Melanocyte of skin (primary cell): ENCODE measurements at places on chromosomes 3 and 15. TPM values are rescaled to one million over a fixed set of nuclear protein-coding genes. Genes with fewer than 3 reads are reported as not detected.

GREM1 gene
- under 0.01 and 0.15 TPM in 2 replicates for total RNA-seq

KBTBD13 gene
- not detected in 2 replicates for total RNA-seq

CNTN4 gene
- total RNA-seq, result not detected in 2 replicates

DNAJA4 gene
- total RNA-seq, result 36.1 and 50.3 TPM in 2 replicates

NOX5 gene
- 0.15 TPM in 1 of 2 replicates, not detected in the other for total RNA-seq

CFAP92 gene
- total RNA-seq, result under 0.01 and 0.36 TPM in 2 replicates

IGF2BP2 gene
- 44.3 and 45.7 TPM in 2 replicates for total RNA-seq

CLDN16 gene
- total RNA-seq, result not detected in 2 replicates

ARIH1 gene
- 38.3 and 55.5 TPM in 2 replicates for total RNA-seq

REC114 gene
- not detected in 2 replicates for total RNA-seq

SPINT1 gene
- total RNA-seq, result 12.0 and 16.4 TPM in 2 replicates

RPP25 gene
- 31.8 and 67.3 TPM in 2 replicates for total RNA-seq

SNX22 gene
- total RNA-seq, result under 0.01 TPM in 1 of 2 replicates, not detected in the other

SLC7A14 gene
- under 0.01 TPM in 1 of 2 replicates, not detected in the other for total RNA-seq

VILL gene
- 4.7 and 5.5 TPM in 2 replicates for total RNA-seq

GNAI2 gene
- total RNA-seq, result 229 and 230 TPM in 2 replicates

ACTRT3 gene
- 2.2 and 3.8 TPM in 2 replicates for total RNA-seq

COL6A6 gene
- not detected in 2 replicates for total RNA-seq

SENP8 gene
- 1.7 and 1.8 TPM in 2 replicates for total RNA-seq
